ENCODE measurements at places on chromosomes 11 and 22. TPM values are rescaled to one million over a fixed set of nuclear protein-coding genes. Genes with fewer than 3 reads are reported as not detected.
A peak's percentile ranks its signal among the peaks of the same experiment; 100 is the strongest.

- no peaks in the 10 kb centered on the region for H3K36me3 ChIP-seq
- peaks cover 14% of the 10 kb centered on the region for H3K27me3 ChIP-seq
- no peak overlapping the region for H3K4me3 ChIP-seq
- DNase-seq, result peak; percentile 28
- H3K4me1 ChIP-seq, result no peaks in the 10 kb centered on the region
- no peak overlapping the region for H3K27ac ChIP-seq
Measured at GRCh38 chr22:22894740-22895731, 7.4 kb downstream of the IGLL5 start.

DAGLA gene
- 1.8 TPM for total RNA-seq

CD3E gene
- total RNA-seq, result not detected

PATE4 gene
- not detected for total RNA-seq
